ENCODE measurements at places on chromosomes 4 and X.

DNA sequence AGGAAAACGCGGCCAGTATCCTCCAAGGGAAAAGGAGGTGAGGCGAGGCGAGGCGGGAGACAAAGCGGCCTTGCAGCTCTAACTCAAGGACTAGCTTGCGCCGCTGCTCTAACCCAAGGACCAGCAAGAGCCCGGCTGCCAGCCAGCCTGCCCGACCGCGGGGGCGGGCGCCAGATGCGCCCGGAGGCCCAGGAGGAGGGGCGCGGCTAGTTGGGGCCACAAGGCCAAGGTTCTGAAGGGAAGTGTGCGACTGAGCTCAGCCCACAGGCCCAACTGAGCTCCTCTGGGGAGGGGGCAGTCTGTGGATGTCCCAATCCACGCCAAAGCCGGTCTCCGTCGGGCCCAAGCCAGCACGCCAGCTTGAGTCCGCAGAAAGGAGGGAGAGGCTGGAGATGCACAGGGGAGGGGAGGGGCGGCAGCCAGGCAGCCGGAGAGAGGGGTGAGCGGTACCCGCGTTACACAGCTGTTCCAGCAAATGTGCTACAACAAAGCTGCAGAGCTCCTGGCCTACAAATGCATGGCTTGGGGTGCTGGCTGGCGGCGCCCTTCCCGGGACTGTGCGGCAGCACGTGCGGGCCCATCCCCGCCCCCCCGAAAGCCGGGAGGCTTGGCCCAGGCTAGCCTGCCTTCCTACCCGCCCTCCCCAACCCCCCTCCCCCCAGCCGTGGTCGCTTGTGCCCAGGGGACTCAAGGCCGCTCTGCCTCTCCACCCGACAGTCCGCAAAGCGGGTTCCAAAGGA is 637 bp downstream of the AMER1 start:
- DNase-seq: peak; percentile 59

DNA sequence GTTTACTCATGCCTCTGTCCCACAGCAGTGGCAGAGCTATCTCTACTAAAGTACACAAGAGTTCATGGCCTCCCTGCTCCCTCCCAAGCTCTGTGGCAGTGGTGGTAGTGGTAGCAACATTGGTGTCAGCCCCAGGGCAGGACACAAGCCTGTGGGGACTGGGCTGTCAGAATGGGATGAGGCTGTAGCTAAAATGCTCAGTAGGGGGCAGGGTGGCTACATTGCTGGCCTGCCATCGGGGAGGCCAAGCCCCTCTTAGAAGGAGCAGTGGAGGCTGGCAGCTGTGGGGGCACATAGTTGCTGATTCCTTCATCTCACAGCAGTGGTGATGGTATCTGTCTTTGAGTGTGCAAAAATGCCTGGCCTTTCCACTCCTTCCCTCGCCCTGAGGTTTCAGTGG is 461.7 kb downstream of the PCDH18 start:
- DNase-seq: no peak

- no peak for DNase-seq
These were observed 109.8 kb upstream of the ATP6AP2 start for GRCh38 chrX:40470830-40471429.

- peak; percentile 34 for DNase-seq
These were observed 45.5 kb downstream of the TMEM144 start for GRCh38 chr4:158255727-158256324.

DNA sequence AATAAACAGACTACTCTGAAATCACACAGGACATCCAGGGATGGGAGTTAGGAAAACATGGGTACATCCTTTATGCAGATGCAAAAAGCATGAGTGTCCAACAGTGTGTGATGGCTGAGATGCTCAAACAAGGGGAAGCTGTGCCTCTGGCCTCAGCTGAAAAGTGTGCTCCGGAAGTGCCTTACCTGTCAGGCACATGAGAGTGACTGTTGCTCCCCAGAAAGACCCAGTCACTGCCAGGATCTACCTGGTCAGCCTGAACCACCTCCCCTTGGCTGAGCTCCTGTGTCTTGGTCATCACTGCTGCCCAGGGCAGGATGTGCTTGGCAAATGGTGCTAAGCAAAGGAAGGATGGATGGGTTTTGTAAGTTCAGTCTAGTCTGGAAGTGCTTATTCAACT is 4.0 kb downstream of the PPP2R2C start:
- no peak for DNase-seq

DNA sequence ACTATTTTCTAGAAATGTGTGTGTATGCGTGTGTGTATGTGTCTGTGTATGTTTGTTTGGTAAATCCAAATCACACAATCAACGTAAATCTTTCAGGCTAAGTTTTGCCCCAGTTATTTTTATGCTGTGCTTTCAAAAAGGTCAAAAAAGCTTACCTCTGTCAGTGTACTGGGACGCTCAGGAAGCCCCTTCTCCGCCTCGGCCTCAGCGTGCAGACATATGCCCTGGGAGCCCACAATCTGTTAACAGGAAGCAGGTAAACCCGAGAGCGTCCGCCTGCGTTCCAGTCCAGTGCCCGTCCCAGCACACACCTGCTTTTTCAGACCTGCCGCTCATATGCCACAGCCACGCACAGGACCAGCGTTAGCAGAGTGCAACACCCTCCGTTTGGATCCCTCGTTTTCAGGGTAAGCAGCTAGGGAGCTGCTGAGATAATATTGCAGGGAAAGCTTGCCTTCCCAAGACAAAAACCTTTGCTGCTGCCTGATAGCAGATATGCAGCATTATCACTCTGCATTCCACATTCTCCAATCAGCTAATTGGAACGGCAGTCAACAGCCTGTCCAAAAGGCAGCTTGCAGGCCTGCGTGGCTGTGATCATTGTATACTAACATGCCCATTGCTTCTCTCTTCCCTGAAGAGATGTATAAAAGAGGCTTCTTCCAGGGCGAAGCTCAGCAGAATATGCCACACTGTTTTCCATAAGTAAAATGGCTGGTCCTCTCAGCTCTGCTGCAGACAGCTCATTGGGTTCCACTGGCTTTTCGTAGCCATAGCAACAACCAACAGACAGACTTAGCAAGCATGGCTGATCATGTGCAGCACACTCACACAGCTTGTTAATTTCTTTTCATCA is at the start of gene SORBS2:
Gene SORBS2, minus strand, starts transcription at position 686 of the 856 bp plus-strand sequence. CDS start 121,623 bp downstream, outside the sequence.
- no peak for DNase-seq

DNA sequence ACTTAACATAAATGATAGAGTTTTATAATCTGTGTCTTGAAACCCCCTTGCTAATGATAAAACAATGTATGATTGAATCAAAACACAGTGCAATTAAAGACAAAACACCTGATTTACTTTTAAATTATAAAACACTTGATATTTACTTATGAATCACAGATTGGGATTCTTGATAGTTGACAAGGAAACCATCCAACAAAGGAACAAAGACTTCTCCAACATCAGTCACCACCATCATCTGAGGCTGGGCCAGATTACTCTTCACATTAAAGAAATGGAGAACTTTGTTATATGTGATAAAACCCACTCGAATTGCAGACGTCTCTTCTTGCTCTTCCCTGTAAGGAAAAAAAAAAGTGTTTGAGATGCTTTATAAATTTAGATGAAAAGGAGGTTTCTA is 67.4 kb downstream of the METTL14 start:
- no peak for DNase-seq

GRCh38 chr4:59393780-59394179 is 1806.3 kb upstream of the ADGRL3 start:
- no peak for DNase-seq
